ENCODE measurements at places on chromosomes 11 and 22.

GRCh38 chr11:31397239-31397834, 27.7 kb downstream of the DNAJC24 start:
- DNase-seq = no peak

DNA sequence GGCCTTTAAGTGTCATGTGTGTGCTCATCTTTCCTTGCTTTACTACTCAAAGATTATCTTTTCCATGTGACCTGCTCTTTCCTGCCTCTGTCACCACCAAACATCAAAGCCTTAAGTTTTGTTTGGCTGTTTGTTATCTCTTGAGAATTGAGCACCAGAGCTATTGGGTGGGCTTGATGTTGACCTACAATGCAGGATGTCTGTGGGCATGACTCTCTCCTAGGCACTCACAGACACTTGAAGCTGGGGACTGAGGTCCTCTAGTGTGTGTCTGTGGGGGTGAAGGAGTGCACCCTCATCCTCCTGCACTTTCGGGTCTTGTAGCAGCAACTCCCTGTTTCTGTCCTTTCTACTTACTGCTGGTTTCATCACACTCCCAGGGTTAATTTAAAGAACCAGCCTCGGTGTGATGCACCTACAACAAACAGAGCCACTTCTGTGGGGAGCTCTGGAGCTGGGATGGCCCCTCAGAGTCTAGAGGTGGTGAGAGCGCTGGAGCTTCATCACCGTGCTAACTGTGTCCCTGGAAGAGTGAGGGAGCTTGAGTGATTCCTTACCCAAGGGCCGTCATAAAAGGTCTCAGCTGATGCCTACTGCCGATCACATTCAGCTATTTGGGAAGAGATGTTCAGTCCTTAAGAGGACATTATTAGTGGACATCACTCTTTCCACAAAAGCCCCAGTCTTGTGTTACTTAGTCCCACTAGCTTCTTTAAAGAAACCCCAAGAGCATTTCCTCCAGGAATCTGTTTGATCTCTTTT, 56.3 kb downstream of the LRRC74B start:
- DNase-seq = no peak

DNA sequence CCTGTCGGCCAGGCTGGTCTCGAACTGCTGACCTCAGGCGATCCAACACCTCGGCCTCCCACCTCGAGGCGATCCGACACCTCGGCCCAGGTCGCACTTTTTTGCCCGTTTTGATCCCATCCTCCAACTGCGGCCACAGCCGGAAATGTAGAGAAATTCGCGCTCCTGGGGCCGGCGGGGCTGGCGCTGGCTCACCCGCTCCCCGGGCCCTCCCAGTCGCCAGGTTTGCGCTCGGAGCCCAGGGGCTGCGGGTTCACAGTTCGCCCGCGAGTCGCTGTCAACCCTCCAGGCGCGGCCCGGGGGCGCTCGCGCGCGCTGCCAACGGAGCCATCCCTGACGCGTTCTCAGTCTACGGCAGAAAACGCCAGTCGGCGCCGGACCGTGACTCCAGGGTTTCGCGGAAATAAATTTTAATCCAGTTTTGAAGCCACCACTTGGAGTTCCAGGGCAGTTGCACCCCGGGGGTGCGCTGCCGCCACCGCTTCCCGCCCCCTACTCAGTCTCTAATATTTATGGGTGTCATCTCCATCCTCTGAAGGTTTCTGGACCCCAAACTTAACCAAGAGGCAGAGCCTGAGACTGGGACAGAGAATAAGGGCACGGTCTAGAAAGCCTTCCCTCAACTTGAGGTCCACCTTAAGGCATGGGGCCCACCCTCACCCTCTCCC, 1.5 kb upstream of the KLHDC7B start:
- DNase-seq = peak; percentile 76

- DNase-seq = no peak
Measured at GRCh38 chr11:86787018-86787536, 13.3 kb upstream of the PRSS23 start.

- DNase-seq = no peak
Measured at GRCh38 chr11:91536366-91536765, 688.3 kb upstream of the FAT3 start.

- no peak for DNase-seq
Measured at GRCh38 chr22:43234264-43234988, 47.5 kb upstream of the TTLL12 start.

DNA sequence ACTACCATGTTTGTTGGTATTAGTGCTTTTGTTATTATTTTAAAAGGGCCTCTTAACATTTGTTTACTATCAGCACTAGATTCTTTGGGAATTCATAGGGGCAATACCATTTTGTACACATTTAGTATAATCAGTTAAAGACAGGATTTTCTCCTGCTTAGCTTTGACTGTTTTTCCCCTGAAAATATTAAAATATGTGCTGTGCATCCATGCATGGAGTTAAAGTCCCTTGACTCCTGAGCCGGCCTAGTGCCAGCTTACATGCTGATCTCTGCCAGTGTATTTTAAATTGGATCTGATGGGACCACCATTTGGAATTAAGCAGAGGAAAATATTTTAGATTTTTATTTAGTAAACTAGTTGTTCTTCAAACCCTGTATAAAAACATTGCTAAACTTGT, 161.4 kb downstream of the METTL15 start:
- DNase-seq = no peak

GRCh38 chr22:46844606-46845210, 82.3 kb downstream of the TBC1D22A start:
- DNase-seq = no peak

GRCh38 chr11:19984048-19984742, 176.1 kb downstream of the DBX1 start:
- no peak for DNase-seq

DNA sequence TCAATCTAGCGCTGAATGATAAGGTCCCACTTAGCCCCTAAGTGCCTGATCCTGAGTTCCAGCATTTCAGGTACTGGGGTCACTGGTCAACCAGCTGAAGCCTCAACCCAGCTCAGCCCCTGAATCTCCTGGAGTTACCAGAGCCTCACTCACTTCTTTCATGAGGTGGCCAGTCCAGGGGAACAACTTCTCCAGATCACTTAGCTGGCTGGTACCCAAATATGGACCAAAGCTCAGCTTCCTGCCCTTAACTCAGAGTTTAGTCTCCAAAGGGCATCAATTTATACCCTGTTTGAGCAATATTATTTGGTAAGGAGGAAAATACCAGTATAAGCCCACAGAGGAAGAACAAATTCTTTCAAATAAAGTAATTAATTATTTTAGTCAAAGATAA, 105.6 kb downstream of the SLC1A2 start:
- no peak for DNase-seq

- no peak for DNase-seq
Measured at GRCh38 chr22:36397131-36398093, 9.6 kb upstream of the MYH9 start.

DNA sequence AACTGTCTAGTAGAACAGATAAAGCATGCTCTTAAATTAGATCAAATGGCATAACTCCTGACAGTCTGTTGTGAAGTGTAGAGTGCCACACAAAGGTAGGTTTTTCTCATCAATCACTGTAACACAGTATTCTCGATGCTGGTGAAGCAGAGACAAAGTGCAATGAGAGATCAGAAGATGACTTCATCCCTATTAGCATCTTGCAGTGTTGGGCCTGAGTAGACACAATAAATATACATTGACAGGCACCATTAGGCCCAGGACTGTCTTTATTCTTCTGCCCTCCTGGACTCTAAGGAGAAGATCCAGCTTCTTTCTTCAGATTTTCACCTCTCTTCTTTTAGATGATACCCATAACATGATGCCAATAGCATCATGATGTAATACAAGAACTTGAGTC, 478.0 kb upstream of the TENM4 start:
- no peak for DNase-seq

DNA sequence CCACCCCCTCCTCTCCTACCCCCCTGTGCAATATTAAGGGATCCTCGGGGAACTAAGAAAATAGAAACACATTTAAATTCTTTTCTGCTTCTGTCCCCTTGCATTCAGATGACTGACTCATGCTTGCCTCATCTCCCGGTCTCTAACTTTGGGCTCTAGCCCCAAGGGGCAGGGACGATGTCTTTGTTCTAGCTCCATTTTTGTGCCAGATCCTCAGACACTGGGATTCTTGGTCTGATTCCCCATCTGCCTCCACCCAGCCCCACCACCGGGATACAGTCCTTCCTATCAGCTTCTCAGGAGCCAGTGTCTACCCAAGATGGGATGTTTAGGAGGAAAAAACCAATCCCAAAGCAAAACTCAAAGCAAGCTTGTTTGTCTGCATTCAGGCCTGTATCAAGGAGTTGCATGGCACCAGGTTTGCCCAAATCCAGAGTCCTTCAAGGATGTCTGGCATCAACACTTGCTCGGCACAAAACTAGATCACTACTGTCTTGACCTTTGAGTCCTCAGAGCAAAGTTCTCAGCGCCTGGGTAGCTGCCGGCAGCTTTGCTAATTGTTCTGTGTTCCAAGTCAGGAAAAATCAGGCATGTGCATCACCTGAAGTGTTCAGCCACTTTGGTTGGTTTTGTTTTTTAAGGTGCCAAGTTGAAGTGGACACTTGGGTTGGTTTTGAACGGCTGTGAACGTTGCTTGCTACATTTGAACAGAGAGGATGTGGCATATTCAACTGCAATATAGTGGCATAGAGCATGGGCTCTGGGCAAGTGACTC, 212.8 kb downstream of the DSCAML1 start:
- DNase-seq = no peak

DNA sequence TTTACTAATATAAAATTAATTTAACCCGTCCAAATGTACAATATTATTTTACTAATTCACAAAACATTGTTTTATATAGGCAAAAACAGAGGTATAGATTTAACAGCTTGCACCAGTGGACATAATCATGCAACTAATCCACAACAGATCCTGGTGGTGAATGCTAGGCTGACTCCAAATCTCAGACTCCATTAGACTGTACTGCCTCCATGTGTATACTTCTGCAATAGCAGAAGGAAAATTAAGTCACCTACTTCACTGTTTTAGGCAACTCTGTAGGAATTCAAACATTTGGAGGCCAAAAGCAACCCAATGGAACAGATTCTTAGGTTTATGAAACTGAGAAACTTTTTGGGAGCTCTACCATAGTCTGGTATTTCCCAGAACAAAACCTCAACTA, 30.0 kb upstream of the RAB39A start:
- DNase-seq = no peak

DNA sequence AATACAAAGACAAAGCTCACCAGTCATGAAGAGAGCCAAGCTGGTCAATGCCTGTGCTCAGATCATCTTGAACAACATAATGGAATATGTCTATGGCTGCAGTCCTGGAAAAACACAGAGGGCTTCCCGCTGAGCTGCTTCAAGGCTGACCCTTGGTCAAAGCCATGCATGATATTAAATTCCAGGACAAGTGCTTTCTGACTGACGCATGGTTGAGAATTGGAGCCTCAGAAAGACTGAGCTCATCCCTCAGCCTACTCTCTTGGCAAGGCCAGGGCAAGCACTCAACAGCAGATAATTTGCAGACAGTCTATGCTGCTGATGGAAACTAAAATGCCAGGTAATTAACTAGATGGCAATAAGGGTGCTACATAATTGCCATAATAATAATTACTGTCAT, 89.2 kb downstream of the GALNT18 start:
- DNase-seq = no peak

- no peak for DNase-seq
Measured at GRCh38 chr22:31173386-31174145, 13.6 kb downstream of the RNF185 start.

GRCh38 chr11:116984589-116984988, 113.6 kb downstream of the SIK3 start:
- no peak for DNase-seq

DNA sequence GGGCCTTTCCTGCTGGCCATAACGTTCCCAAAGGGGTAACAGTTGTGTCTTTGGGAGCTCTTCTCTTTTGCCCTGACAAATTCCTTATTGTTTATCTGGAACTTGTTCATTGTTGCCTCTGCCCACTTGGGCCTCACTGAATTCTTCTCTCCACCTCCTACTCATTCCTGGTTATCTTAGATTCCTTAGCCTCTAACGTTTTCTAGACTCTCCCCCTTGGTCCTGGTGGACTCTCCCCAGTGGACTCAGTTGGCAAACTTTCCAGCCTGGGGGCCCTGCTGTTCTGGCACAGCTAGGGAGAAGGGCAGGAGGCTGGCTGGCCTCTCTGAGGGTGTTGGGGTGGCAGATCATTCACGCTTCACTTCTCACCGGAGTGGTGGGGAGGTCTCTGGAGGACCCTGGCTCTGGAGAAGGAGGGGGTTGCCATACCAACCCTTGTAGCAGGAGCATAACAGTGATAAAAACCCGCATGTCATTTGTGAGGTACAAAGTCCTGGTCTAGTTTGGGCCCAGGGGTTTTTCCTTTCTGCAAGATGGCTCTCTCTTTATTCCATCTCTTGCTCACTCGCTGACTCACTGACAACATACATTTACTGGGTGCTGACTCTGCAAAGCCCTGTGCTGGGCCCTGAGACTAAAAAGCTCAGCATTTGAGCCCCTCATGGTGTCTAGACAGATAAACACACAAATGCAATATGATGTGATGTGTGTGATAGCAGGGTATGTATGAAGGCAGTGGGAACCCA, 39.7 kb downstream of the YWHAH start:
- DNase-seq = no peak

GRCh38 chr11:33480626-33481025, 220.0 kb downstream of the C11orf91 start:
- no peak for DNase-seq

DNA sequence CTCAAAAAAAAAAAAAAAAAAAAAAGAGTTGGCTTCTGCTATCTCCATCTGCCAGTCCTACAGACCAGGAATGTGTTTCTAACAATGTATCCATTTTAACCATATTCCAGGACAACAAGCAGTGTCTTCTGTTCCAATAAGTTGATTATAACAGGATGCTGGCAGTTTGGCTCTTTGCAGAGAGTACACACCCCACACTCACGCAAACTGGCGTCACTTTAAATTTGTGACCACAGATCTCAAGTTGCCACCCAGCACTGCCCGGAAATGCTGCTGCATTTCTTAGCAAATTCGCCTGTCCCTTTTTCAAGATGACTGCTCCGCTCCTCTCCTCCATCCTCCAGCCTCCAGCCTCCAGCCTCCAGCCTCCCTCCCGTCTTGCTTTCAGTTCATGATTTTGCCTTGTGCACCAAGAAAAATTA, 44.3 kb downstream of the SCGB1A1 start:
- DNase-seq = no peak

GRCh38 chr11:1992111-1992510, 5.5 kb downstream of the H19 start:
- DNase-seq = no peak

GRCh38 chr11:6655790-6656583, at the start of gene DCHS1:
Gene DCHS1 (minus strand): TSS chr11:6655809. CDS start chr11:6641613, 14,196 bp downstream.
- peak; percentile 28 for DNase-seq

DNA sequence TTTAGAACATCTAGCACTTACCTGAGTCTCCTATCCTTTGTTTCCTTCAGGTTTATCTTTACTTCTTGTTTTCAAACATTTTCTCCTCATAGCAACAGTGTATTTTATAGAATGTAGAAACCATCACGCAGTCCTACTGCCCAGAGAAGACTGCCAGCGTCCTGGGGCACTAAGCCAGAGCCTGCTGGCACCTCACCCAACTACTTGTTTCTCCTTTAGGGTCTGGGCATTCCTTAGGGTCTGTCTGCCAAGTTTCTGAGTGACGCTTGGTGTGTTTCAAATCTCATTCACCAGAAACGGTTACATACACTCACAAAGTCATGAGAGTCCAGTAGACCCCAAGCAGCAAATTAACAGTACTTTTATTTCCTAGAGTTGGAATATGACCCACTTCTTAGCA, 49.6 kb upstream of the SLC25A1 start:
- DNase-seq = no peak

- no peak for DNase-seq
Measured at GRCh38 chr11:114082415-114082748, 22.9 kb downstream of the ZBTB16 start.

Data from progenitor cell of endocrine pancreas (in vitro differentiated cells).